Stomach (tissue), 19 donors: ENCODE measurements at places on chromosomes 1 and 21. TPM values are rescaled to one million over a fixed set of nuclear protein-coding genes. Genes with fewer than 3 reads are reported as not detected.

Gene AGT
- total RNA-seq: 9.9 TPM

Gene UBXN10
- total RNA-seq: 1.9 TPM

DNA sequence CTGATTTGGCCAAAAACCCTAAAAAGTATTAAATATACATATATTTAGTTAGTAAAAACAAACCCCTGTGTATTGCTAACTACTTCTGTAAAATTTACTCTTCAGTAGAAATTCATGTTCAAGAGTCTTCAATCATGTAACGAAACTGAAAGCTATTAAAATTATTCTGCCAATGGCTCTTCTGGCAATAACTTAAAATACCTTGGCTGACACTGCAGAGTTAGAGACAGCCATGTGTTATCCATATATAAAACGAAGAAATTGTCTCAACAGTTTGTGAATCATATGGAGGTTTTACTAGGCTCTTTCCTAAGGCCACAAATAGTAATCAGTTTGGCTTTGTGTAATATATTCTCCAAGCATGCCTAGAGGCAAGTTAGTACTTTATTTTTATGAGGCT, 357.2 kb downstream of the COL11A1 start:
- H3K27ac ChIP-seq: no peak overlapping the region
- no peaks in the 10 kb centered on the region for H3K4me1 ChIP-seq
- H3K36me3 ChIP-seq: no peaks in the 10 kb centered on the region
- no peak overlapping the region for H3K4me3 ChIP-seq
- no peaks in the 10 kb centered on the region for H3K27me3 ChIP-seq

GRCh38 chr1:225973158-225973557, 26.0 kb downstream of the SDE2 start:
- no peak overlapping the region for H3K4me3 ChIP-seq
- peaks cover 14% of the 10 kb centered on the region for H3K36me3 ChIP-seq
- no peaks in the 10 kb centered on the region for H3K4me1 ChIP-seq
- DNase-seq: no peak
- H3K27ac ChIP-seq: no peak overlapping the region
- no peaks in the 10 kb centered on the region for H3K27me3 ChIP-seq

DNA sequence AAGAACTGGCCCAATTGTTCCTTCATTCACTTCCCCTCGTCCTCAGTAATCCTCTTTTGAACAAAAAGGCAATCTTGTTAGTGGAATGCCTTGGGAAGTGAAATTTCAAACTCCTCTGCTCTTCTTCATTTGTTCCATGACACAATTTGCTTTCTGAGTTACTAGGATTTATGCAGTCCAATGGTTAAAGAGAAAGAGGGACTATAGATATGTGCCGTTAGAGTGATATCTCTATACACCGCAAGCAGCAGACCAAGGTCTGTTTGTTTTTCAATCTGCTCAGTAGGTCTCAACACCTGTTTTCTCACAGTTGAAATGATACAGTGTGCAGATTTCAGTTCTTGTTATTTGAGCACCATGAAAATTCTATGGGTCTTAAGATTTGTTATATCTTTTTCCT, 244.0 kb downstream of the DNM3 start:
- H3K4me3 ChIP-seq: no peak overlapping the region
- no peak for DNase-seq
- H3K36me3 ChIP-seq: no peaks in the 10 kb centered on the region
- H3K27me3 ChIP-seq: no peaks in the 10 kb centered on the region
- H3K4me1 ChIP-seq: no peaks in the 10 kb centered on the region

DNA sequence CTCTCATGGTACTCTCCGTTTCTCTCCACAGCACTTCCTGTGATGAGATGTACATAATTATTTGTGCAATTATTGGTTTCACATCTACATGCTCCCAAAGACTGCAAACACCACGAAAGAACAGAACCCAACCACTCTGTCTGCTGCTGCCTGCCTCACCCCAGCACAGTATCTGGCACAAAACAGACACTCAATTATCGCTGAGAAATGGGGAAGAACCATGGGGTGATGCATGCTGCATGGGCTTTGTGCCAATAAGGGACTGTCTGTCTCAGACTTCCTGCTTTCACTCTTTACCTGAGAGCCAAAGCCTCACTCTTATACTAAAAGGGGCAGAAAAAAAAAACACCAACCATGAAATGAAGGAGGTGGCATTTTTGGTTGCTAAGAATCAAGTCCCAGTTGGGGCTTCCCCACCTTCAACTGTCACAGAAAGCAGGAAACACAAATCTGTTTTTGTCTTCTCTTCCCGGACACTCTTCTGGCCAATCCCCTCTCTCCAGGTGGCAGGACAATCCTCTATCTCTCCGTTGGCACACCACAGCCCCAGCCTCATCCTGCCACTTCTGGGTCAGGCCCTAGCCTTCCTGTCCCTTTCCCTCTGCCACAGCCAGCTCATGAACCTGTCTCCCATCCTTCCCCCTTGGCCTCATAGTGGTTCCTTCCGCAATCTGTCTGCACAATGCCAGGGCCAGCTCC, 82.0 kb downstream of the TGFBR3 start:
- peak overlapping the region; percentile 64 for H3K27ac ChIP-seq
- H3K4me1 ChIP-seq: peaks cover 17% of the 10 kb centered on the region
- H3K36me3 ChIP-seq: no peaks in the 10 kb centered on the region
- H3K27me3 ChIP-seq: no peaks in the 10 kb centered on the region

DNA sequence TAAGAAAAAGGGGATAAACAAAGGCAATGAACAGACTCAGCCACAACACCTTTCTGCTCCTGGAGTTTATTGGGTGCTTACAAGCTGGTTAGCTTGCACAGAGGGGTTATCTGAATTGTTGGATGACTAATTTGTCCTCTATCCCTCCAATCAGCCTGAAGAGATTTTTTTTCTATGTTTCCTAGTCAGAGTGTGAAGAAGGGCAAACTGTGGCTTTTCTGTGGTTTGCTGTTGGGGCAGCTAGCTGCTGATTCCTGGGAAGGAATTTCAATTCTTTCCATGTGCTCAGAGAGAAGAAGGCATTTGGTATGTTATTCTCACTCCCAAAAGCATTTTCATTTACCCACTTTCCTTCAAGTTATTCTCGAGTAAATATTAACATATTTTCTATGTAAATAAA, 48.6 kb downstream of the PCP4 start:
- no peak overlapping the region for H3K27ac ChIP-seq
- no peak for DNase-seq
- no peak overlapping the region for H3K4me3 ChIP-seq
- no peaks in the 10 kb centered on the region for H3K27me3 ChIP-seq
- H3K36me3 ChIP-seq: no peaks in the 10 kb centered on the region

DNA sequence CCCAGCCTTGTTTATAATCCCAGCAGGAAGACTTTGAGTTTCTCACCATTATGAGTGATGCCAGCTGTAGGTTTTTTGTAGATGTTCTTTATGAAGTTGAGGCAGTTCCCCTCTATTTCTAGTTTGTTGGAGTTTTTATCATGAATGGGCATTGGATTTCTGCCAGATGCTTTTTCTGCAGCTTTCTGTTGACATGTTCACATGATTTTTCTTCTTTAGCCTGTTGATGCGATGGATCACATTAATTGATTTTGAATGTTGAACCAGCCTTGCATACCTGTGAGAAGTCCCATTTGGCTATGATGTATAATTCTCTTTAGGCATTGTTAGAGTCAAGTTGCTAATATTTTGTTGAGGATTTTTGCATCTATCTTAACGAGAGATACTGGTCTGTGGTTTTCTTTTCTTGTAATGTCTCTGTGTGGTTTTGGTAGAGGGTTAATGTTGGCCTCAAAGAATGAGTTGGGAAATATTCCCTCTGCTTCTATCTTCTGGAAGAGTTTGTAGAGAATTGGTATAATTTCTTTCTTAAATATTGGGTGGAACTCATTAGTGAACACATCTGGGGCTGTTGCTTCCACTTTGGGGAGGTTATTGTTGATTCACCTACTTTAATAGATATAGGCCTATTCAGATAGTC, 33.2 kb downstream of the ZBTB40 start:
- H3K36me3 ChIP-seq: no peaks in the 10 kb centered on the region
- H3K27me3 ChIP-seq: no peaks in the 10 kb centered on the region
- no peak overlapping the region for H3K27ac ChIP-seq

DNA sequence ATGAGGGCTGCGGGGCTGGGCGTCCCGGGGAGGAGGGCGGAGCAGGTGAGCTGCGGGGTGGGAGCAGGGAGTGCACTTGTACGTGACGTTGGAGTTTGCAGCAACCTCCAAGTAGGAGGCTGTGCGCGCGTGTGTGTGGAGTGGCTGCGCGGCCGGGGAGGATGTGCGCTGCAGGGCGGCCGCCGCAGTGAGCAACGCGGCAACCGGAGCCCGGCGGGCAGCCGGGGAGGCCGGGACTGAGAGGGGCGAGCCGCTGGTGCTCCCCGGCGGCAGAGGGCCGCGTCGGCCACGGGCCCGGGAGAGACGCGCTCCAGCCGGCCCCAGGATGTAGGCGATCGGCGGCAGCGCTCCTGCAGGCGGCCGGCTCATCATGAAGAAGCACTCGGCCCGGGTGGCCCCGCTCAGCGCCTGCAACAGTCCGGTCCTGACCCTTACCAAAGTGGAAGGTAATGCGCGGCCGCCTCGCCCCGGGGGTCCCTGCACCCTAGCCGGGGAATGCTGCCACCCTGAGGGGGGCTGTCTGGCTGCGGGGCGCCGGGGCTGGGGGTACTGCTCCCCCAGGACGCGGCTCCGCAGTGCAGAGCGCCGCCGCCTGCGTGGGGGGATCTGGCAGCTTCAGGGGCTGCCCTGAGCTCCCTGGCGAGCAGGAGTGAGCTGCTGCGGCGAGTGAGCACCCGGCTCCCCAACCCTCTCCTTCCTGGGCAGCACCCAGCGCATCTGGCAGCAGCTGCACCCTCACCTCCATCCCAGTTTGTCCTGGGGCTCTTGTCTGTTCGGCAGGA, 158.9 kb upstream of the COA6 start:
- H3K4me3 ChIP-seq: peak overlapping the region; percentile 53
- no peak for DNase-seq
- peaks cover 9% of the 10 kb centered on the region for H3K27me3 ChIP-seq
- H3K27ac ChIP-seq: peak overlapping the region; percentile 50
- peaks cover 18% of the 10 kb centered on the region for H3K4me1 ChIP-seq

DNA sequence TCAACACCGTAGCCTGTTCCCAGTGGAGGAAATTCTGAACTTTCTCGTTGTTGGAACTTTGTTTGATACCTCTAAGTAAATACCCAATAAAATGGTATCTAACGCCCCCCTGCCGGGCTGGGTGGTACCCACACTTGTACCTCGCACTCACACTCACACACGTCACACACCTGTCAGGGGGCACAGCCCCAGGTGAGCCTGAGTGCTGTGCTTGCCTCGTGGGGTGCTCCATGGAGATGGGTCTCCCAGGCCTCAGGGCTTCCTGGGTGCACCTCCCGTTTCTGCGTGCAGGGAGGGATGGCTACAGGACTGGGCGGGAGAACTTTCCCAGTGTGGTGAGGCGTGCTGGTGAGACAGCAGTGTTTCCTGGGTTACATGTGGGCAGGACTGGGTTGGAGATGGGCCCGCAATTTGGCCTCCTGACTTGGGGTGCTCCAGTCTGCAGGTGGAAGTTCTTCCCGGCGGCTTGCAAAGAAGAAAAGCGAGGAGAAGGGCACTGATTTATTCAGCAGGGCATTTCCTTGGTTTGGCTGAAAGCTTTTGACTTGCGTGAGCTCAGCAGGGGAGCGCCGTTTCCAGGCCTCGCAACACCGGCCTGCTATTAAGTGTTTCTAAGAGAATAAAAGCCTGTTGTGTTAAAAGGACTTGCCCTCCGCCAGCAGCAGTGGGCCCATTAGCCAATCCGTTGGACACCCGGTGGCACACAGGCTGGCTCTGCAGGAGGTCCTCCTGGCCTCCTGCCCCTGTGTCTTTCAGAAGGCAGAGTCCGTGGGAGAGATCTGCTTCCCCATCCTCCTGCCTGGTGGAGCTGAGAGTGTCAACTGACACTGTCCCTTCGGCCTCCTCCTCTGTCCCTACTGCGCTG, 79.7 kb downstream of the KIF26B start:
- H3K27me3 ChIP-seq: peaks cover 4% of the 10 kb centered on the region
- peaks cover 11% of the 10 kb centered on the region for H3K4me1 ChIP-seq
- DNase-seq: no peak
- no peak overlapping the region for H3K27ac ChIP-seq

GRCh38 chr1:207334337-207334736, 12.9 kb downstream of the CD55 start:
- no peaks in the 10 kb centered on the region for H3K27me3 ChIP-seq
- H3K27ac ChIP-seq: no peak overlapping the region
- no peaks in the 10 kb centered on the region for H3K4me1 ChIP-seq
- peaks cover 81% of the 10 kb centered on the region for H3K36me3 ChIP-seq
- no peak for DNase-seq
- H3K4me3 ChIP-seq: no peak overlapping the region

GRCh38 chr1:205750138-205751035, at the start of gene NUCKS1:
Gene NUCKS1, minus strand, starts transcription at chr1:205750182. Its CDS starts 209 bp downstream, at chr1:205749973.
- peak within 1 kb of the TSS; percentile 99 for H3K27ac ChIP-seq
- DNase-seq: peak; percentile 99
- H3K4me1 ChIP-seq: peaks cover 18% of the 10 kb centered on the region
- H3K36me3 ChIP-seq: no peaks in the 10 kb centered on the region
- no peaks in the 10 kb centered on the region for H3K27me3 ChIP-seq

- DNase-seq: no peak
- H3K36me3 ChIP-seq: no peaks in the 10 kb centered on the region
- H3K4me3 ChIP-seq: no peak overlapping the region
- no peaks in the 10 kb centered on the region for H3K27me3 ChIP-seq
- no peak overlapping the region for H3K27ac ChIP-seq
Measured at GRCh38 chr1:49225464-49225863, 448.8 kb upstream of the BEND5 start.

DNA sequence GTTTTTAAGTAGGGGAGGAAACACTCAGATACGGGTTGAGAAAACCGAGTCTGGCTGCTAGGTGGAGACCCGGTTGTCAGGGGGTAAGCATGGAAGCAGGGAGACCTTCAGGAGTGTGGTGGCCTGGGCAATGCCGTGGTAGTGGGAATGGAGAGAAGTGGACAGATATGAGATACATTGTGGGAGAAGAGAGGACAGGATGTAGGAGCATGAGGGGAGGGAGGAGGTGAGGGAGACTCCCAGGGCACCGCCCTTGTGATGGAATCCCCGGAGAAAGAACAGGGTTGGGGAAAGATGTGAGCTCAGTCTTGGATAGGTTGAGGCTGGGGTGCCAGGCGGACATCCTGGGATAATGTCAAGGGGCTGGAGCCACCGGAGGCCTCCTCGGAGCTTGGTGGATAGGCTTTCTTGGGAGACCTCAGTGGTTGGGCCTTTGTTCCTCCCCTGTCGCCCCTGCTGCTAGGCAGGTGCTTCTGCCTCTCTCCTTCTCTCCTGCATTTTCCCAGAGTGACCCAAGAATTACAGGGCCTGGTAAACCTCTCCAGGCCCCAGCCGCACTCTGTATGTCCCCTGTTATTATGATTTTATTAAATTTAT, 21.3 kb downstream of the ZNF362 start:
- no peak overlapping the region for H3K27ac ChIP-seq
- H3K27me3 ChIP-seq: no peaks in the 10 kb centered on the region
- no peaks in the 10 kb centered on the region for H3K4me1 ChIP-seq
- no peak for DNase-seq

DNA sequence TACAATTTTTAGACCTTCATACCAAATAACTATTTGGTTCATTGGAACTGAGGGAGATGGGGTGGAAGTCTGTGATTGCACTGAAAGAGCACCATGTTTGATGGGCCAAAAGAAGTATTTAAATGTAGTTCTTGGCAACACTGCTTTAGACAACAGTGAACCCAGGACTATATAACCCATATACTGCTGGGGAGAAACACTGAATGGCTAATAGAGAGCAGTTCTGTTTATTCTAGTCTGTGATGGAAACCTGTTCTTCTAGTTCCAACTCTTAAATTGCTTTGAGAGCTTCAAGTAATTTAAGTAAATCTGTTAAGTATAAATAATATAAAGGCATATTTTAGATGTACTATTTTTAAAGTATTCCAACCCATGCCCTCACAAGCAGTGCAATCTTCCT, 96.3 kb downstream of the NIBAN1 start:
- H3K27ac ChIP-seq: no peak overlapping the region
- H3K27me3 ChIP-seq: no peaks in the 10 kb centered on the region
- H3K36me3 ChIP-seq: peaks cover 6% of the 10 kb centered on the region
- peak; percentile 58 for DNase-seq
- H3K4me1 ChIP-seq: peaks cover 71% of the 10 kb centered on the region
- no peak overlapping the region for H3K4me3 ChIP-seq
